ENCODE measurements at places on chromosomes 12 and 14. TPM values are rescaled to one million over a fixed set of nuclear protein-coding genes. Genes with fewer than 3 reads are reported as not detected.

RNASE2 gene
- not detected for total RNA-seq

PLEKHD1 gene
- total RNA-seq: under 0.01 TPM

PTPRB gene
- total RNA-seq: 0.49 TPM

CCDC38 gene
- not detected for total RNA-seq

BAZ1A gene
- 24.3 TPM for total RNA-seq

CLEC1A gene
- 0.85 TPM for total RNA-seq

Measured in hair follicle dermal papilla cell (primary cell).